ENCODE measurements at places on chromosomes 16 and 17.

- DNase-seq: no peak
Observed at GRCh38 chr17:62637809-62638208, 10.3 kb downstream of the MRC2 start.

DNA sequence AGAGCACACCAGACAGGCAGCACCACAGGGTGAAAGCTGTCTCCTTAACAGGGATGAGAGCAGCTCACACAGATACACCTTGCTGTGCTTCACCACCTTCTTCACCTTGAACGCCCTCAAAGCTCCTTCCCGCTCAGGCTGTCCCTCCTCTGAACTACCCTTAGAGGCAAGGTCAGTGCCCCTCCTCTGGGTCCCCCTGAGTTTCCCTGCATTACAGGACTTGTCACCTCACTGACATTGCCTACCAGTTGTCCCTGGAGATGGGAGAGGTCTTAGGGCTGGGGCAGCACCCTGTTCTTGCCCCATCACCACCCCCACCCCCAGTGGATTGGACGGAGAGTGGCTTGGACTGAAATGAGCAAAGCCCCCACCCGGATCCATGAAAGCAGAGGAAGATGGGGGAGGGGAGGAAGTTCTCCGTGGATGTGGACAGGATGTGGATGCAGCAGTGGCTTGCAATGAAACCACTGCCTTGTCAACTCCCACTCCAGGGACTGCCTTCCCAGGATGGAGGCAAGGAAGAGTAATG, 73.2 kb upstream of the CDH5 start:
- DNase-seq: no peak

- DNase-seq: no peak
Observed at GRCh38 chr17:12024327-12024726, 3.6 kb downstream of the MAP2K4 start.

DNA sequence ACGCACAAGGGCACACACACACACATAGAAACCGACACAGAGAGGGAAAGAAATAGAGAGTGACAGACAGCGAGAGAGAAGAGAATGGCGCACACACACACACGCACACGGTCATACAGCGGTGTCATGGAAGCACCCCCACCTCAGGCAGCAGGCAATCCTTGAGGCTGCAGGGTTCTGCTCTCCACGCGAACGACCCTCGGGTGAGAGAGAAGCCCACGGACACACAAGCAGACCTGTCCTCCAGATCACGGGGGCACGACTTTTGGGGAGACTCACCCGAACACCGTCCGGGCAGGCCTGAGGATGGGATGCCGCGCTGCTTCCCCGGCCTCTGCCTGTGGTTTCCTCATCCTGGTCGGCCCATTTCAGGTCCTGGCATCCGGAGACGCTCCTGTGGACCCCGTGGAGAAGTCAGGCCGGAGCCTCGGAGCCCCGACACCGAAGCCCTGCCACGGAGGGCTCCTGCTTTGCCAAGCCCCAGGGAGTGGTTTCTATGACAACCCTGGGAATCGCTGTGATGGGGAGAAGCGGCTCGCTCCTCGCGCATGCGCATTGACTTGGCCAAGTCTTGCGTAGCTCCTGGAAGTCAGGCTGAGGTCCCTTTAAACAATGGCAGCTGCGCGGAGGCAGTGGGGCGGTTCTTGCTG, 118.2 kb upstream of the KCNJ18 start:
- peak; percentile 78 for DNase-seq

DNA sequence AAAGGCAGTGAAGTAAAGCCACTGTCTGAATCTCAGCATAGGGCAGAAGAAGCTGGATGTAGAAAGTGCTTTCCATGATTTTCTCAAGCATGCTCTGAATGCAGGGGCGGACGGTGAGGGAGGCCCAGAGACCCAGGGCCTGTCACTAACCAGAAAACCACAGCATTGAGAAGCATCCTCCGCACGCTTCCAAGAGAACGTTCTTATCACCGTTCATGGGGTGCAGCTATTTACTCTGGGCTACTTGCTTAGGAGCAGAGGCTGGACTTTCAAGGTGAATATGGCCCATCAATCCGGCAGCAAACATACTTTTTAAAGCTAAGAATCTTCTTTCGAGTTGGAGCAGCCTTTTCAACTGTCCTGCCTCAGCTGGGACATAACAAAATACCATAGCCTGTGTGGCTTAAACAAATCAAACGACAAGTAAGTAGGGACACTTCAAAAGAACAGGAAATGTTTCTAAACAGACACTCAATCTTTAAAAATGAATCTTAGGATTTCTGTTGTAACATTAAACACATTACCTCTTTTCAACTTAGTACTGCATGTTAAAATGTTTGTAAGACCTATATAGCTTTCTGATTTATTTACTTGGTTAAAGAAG, 46.5 kb upstream of the CDRT4 start:
- DNase-seq: no peak

GRCh38 chr16:81384006-81384405, 60.6 kb upstream of the CMIP start:
- peak; percentile 65 for DNase-seq

DNA sequence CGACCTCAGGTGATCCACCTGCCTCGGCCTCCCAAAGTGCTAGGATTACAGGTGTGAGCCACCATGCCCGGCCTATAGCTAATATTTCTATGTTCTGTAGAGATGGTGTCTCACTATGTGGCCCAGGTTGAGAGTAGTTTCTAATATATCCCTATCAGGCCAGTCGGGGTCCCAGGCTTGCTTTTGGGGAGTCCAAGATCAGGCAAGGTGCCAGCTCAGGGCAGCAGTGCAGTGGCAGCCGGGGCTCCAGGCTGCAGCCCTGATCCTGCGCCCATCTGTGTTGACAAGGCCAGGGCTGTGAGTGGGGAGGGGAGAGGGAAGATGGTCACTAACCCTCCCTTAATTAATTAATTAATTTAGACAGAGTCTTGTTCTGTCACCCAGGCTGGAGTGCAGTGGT, 77.6 kb upstream of the CDC42EP4 start:
- no peak for DNase-seq

DNA sequence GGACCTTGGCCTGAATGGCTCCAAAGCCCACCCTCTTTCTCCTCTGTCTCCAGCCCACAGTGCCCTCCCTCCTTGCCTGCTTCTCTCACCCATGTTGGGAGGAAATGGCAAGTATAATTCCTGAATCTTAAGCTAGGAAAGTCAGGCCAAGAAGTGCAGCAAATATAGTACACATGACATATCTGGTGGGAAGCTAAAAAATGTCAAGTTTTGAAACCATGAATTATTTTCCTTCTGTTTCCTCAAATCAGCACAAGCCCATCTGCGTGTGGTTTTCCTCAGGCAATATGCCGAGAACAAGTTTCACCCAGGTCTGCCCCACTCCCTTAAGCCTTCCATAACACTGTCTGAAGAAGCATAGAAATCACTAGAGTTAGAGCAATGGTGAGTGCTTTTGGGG, 502.8 kb upstream of the CDH11 start:
- peak; percentile 14 for DNase-seq

- DNase-seq: no peak
Observed at GRCh38 chr17:50132104-50132794, 2.3 kb upstream of the SAMD14 start.

DNA sequence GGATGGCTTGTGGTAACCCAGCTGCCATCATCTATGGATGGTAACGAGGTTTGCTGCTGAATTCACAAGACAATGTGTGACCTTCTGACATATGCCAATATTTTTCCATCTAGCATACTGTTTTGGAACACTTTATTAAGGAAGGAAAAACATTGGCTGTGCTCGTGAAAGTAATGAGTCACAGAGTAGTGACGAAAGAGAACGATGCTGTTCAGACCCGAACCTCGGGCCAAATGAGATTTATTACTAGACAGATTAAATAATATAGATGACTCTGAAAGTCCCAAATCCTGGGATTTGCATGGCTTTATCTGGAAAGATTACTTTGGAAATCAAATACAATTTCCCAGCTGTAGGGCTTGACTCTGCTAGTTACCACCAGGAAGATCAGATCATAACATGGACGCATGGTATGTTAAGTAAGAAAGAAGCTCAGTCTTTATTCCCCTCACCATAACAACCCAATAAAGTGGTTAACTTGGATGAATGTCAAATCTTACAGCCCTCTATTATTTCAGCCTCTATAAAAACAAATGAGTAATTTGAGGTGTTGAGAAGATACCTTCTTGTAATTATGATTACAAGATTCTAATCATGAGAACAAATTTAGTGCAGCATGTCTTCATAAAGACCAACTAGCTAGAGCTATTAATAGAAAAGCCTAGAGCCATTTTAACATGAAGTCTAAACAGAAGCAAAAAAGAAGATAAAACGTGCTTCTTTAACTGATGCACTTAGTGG, 32.6 kb downstream of the ERN1 start:
- DNase-seq: no peak

- no peak for DNase-seq
Observed at GRCh38 chr17:80856863-80857755, 134.5 kb upstream of the CHMP6 start.

DNA sequence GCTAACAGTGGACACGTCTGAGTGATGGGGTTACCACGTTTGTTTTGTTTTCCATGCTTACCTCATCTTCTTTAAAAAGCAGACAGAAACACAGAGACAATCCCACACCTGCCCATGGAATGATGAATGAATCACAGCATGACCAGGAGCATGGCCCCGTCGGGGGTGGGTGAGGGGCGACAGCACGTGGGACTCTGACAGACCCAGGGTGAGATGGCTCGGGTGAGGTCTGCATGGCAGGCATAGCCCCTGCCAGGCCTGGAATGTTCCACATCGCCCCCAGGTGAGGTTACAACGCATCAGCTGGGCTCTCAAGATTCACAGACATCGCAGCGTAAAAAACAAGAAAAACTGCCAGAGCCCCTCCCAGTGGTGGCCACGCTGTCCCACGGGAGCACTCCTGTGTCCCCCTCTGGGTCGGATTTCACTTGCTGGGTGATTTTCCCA, 18.1 kb downstream of the SLC7A5 start:
- DNase-seq: no peak

DNA sequence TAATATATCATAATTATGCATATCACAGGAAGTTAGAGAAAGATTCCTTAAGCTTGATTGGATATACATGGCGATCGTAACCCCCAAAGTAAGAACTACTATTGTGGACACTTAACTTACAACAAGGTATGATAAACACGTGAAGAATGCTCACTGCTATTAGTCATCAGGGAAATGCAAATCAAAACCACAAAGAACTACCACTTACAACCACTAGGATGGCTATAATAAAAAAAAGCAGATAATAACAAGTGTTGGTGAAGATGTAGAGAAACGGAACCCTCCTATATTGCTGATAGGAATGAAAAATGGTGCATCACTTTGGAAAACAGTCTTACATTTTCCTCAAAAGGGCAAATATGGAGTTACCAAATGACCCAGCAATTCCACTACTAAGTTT, 265.9 kb downstream of the SLC39A11 start:
- no peak for DNase-seq

DNA sequence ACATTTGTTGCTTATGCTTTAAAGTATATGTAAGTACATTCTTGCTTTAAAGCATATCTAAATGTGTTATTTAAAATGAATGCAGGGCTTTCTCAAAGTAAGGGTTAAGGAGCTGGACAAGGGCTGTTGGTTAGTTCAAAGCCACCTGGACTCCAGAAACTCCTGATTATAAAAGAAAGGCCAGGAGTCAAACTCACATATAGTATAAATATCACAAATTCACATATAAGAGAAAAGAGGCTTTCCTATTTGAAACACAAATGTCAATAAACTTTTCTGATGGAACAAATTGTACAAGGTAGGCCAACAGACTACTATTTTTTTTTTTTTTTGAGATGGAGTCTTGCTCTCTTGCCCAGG, 84.5 kb upstream of the CORO6 start:
- no peak for DNase-seq

GRCh38 chr17:1227917-1228780, 42.1 kb upstream of the BHLHA9 start:
- peak; percentile 37 for DNase-seq

GRCh38 chr17:17500999-17501605, 4.9 kb upstream of the RASD1 start:
- no peak for DNase-seq

GRCh38 chr17:20896153-20896649, 146.6 kb downstream of the USP22 start:
- DNase-seq: peak; percentile 11

DNA sequence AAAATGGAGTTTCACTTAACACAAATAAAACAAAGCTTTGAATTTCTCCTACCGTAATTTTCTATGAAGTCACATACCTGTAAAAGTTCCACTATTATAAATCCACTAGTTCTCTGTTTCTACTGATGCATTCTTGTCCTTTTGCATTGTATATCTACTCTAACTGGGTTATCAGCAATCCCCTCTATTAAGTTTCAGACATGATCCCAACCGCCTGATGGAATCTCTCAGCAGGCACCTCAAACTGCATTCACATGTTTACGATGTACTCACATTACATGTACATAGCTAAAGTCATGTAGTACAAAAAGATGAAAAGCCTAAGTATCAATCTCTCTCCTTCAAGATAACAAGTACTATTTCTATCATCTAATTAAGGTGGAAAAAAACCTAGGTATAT, 64.9 kb downstream of the MED13 start:
- no peak for DNase-seq

- no peak for DNase-seq
Observed at GRCh38 chr16:35173295-35173694, 1713.9 kb downstream of the TP53TG3F start.

- DNase-seq: no peak
Observed at GRCh38 chr16:23729503-23730424, 16.7 kb upstream of the ERN2 start.

DNA sequence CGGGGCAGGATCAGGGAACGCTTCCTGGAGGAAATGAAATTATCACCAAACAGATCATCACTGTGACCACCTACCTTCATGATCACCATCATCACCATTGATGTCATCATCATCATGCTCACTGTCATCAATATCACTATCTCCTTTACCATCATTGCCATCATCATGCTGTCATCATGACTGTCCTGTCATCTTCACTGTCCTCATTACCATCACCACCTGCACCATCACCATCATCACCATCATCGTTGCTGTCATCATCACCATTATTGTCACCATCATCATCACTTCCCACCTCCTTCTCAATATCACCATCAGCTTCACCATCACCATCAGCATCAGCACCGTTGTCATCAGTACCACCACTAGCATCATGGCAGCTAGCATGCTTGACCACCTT, 65.3 kb downstream of the NTN1 start:
- DNase-seq: no peak

DNA sequence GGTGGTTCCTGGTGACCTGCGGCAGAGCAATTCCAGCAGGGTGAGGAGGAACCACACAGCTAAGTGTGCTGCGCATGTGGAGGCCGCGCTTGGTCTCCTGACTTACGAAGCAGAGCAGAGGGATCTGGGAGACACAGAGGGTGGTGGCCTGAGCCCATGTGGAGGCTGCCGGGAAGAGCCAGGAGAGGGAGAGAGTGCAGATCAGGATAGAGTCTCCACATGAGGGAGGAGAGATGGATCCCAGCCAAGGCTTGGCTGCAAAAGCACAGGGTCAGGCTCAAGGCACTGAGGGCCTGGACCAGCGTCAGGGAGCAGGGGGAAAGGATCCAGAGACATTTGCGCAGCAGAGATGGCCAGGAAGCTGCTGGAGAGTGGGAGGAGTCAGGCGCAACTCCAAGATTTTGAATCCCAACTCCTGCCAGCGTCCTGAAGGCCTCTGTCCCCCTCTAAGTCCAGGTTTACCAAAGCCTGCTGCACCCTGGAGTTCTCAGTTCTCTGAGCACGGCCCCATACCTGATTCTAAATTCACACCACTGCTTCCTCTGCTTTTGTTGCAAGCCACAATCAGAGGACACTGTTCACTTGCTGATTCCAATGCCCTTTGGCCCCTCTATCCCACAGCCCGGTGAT, 11.3 kb upstream of the MLLT6 start:
- peak; percentile 68 for DNase-seq

GRCh38 chr16:51971184-51971583, 575.8 kb downstream of the TOX3 start:
- DNase-seq: no peak

All from Ammon's horn (tissue), 1 donor.